Activated T-helper 1 cell treated with Interleukin-2 at 50 U/mL for 16 hours (primary cell): ENCODE measurements at places on chromosomes 3 and 15.

DNA sequence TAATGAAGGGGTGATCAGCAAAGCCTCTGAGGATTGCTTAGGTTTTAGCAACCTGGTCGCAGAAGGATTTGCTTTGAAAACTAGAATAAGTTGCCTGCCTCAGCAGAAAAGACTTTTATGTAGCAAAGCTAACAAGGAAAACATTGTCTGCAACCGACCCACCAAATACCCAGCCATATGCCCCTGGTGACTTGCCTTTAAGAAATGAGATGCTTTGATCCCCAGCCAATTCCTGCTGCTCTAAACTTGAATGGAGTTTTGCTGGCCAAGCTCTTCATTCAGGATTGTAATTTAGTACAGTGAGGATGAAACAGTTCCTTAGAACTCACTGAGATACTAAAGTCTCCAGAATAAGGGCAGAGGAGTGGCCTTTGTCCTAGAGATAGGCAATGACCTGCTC lies 139.8 kb upstream of the PROK2 start:
- DNase-seq = no peak

GRCh38 chr15:52359722-52360121 lies 64.1 kb upstream of the MYO5C start:
- no peak for DNase-seq

DNA sequence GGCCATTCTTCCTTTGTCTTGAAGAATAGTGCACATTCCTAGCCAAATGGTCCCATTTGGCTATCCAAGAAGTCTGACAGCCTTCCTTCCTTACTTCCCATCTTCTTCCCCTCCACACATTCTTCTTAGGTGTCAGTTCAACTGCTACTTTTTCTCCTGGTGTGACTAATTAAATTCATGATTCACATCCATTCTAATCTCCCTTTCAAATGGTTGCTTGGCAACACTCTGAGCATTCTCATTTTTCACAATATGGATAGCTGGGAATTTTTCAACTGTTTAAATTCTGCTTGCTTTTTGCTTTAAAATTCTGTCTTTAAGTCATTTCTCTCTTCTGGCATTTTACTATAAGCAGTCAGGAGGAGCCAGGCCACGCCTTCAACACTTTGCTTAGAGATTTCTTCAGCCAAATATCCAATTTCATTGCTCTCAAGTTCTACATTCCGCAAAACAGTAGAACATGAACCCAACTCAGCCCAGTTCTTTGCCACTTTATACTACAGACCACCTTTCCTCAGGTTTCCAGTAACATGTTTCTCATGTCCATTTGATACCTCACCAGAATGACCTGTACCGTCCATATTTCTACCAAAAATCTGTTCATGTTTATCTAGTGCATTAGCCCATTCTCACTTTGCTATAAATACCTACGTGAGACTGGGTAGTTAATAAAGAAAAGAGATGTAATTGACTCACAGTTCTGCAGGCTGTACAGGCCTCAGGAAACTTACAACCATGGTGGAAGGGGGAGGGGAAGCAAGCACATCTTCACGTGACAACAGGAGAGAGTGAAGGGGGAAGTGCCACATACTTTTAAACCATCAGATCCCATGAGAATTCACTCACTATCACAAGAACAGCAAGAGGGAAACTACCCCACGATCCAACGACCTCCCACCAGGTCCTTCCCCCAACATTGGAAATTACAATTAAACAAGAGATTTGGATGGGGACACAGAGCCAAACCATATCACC lies 31.9 kb upstream of the MCF2L2 start:
- DNase-seq = no peak

- DNase-seq = no peak
These were observed 27.1 kb downstream of the TPM1 start for GRCh38 chr15:63069616-63070090.

DNA sequence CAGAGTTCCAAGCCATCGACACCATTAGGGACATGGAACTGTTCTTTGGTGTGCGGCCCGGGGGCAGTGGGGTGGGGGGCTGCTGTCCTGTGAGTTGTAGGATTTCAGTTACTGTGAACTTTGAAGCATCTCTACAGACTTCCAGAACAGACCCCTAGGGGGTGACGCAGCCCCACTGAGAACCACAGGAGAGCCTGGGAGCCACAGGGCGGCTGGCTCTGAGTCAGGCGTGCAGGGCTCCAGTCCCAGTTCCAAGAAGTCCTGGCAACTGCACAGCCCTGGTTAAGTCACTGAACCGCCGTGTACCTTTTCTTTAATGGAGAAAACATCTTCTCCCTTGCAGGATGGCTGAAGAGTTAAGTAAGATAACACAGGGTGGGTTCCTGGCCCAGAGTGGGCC lies 23.5 kb upstream of the LRTM1 start:
- DNase-seq = no peak

- DNase-seq = no peak
These were observed 29.8 kb downstream of the ALS2CL start for GRCh38 chr3:46663591-46664135.
